ENCODE measurements at places on chromosomes 16 and 17. TPM values are rescaled to one million over a fixed set of nuclear protein-coding genes. Genes with fewer than 3 reads are reported as not detected.

Gene ZACN
- 0.27 TPM for total RNA-seq

Gene METTL2A
- total RNA-seq: 18.0 TPM

Gene MYL11
- not detected for total RNA-seq

Gene ETV4
- not detected for total RNA-seq

Gene MILR1
- total RNA-seq: not detected

Gene FDXR
- 43.4 TPM for total RNA-seq

Gene VASN
- total RNA-seq: not detected

Gene KRT39
- not detected for total RNA-seq

Gene CAMKK1
- 3.4 TPM for total RNA-seq

- H3K27me3 ChIP-seq: no peaks in the 10 kb centered on the region
- H3K27ac ChIP-seq: no peak overlapping the region
- H3K4me3 ChIP-seq: no peak overlapping the region
- H3K4me1 ChIP-seq: no peaks in the 10 kb centered on the region
Observed at GRCh38 chr17:573036-573435, 141.6 kb downstream of the VPS53 start.

- DNase-seq: no peak
- H3K4me3 ChIP-seq: peak overlapping the region; percentile 89
- peaks cover 36% of the 10 kb centered on the region for H3K4me1 ChIP-seq
- peaks cover 6% of the 10 kb centered on the region for H3K27me3 ChIP-seq
Observed at GRCh38 chr16:77190190-77190477, 856 bp upstream of the MON1B start.

- no peak overlapping the region for H3K27ac ChIP-seq
- H3K27me3 ChIP-seq: no peaks in the 10 kb centered on the region
- peaks cover 7% of the 10 kb centered on the region for H3K36me3 ChIP-seq
- DNase-seq: no peak
- H3K4me1 ChIP-seq: peaks cover 1% of the 10 kb centered on the region
Observed at GRCh38 chr17:9498490-9498889, 77.1 kb downstream of the STX8 start.

DNA sequence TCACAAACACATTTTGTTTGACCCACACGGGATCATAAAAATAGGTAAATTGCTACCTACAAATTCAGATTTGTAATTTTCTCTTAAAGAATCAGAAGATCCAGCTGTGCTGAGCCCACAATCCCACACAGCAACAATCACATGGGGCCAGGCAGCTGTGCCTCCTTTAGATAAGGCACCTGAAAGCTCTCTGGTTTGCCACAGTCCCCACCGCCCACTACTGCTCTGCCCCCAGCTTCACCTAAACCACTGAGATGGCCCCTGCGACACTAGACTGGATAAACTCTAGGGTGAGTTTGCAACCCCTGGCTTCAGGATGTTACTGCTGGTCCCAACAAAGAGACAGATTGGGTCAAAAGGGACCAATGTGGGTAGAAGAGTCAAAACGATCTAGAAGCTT is 96.8 kb downstream of the GSG1L start:
- H3K4me3 ChIP-seq: no peak overlapping the region
- no peaks in the 10 kb centered on the region for H3K4me1 ChIP-seq
- no peak overlapping the region for H3K27ac ChIP-seq
- DNase-seq: no peak

- H3K4me1 ChIP-seq: peaks cover 6% of the 10 kb centered on the region
- no peak for DNase-seq
- no peaks in the 10 kb centered on the region for H3K36me3 ChIP-seq
Observed at GRCh38 chr17:38328620-38329019, 15.1 kb downstream of the GPR179 start.

DNA sequence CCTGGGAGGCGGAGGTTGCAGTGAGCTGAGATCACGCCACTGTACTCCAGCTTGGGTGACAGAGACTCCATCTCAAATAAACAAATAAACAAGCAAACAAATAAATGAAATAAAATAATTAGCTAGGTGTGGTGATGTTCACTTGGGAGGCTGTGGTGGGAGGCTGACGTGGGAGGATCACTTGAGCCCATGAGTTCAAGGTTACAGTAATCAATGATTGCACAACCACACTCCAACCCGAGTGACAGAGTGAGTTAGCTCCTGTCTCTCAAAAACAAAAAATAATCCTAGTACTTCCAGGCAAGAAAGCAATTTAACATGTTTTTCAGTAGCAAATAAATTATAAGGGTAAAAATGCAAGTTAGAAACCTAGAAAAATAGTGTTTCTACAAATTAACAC is 26.4 kb downstream of the CFDP1 start:
- no peak for DNase-seq
- H3K4me3 ChIP-seq: no peak overlapping the region
- H3K36me3 ChIP-seq: peaks cover 10% of the 10 kb centered on the region
- H3K4me1 ChIP-seq: no peaks in the 10 kb centered on the region
- no peak overlapping the region for H3K27ac ChIP-seq

GRCh38 chr17:77478899-77479298 is 338.1 kb downstream of the SEC14L1 start:
- H3K27me3 ChIP-seq: no peaks in the 10 kb centered on the region
- H3K4me3 ChIP-seq: no peak overlapping the region
- peaks cover 64% of the 10 kb centered on the region for H3K4me1 ChIP-seq
- H3K27ac ChIP-seq: peak overlapping the region; percentile 73
- no peak for DNase-seq

GRCh38 chr17:57110579-57111325 is 25.7 kb downstream of the AKAP1 start:
- no peaks in the 10 kb centered on the region for H3K27me3 ChIP-seq
- H3K27ac ChIP-seq: no peak overlapping the region
- peaks cover 3% of the 10 kb centered on the region for H3K36me3 ChIP-seq
- no peaks in the 10 kb centered on the region for H3K4me1 ChIP-seq

DNA sequence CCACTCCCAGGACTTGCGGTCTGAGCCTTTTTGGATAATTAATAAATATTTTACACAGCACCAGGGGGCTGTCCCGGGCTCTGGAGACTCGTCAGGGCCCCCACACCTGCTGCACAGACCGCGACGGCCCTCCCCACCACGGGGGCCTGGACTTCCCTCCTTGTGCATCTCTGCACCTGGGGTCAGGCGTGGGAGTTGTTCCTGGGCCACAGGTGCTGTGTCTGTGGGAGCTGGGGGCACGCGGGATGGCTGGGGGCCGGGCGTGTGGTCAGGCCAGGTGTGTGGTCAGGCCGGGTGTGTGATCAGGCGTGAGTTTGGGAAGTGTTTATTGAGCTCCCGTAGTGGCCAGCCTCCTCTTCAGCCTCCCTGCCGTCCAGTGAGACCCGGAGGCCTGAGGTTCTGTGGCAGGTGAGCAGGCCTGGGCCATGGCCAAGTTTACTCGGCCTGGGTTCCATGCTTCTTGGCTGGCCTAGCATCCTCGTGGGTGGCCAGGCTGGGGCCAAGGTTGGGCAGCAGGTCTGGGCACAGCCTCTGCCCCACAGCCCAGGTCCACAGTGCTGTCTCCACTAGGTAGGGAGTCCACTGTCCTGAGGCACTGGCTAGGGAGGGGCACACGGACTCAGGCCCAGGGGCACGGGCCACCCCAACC is 1.9 kb upstream of the STUB1 start:
- no peak overlapping the region for H3K27ac ChIP-seq
- H3K4me3 ChIP-seq: peak overlapping the region; percentile 67

GRCh38 chr16:10681310-10682308 is 13.1 kb downstream of the TEKT5 start:
- DNase-seq: no peak
- H3K4me3 ChIP-seq: no peak overlapping the region
- no peaks in the 10 kb centered on the region for H3K4me1 ChIP-seq
- H3K27ac ChIP-seq: no peak overlapping the region
- H3K27me3 ChIP-seq: no peaks in the 10 kb centered on the region

DNA sequence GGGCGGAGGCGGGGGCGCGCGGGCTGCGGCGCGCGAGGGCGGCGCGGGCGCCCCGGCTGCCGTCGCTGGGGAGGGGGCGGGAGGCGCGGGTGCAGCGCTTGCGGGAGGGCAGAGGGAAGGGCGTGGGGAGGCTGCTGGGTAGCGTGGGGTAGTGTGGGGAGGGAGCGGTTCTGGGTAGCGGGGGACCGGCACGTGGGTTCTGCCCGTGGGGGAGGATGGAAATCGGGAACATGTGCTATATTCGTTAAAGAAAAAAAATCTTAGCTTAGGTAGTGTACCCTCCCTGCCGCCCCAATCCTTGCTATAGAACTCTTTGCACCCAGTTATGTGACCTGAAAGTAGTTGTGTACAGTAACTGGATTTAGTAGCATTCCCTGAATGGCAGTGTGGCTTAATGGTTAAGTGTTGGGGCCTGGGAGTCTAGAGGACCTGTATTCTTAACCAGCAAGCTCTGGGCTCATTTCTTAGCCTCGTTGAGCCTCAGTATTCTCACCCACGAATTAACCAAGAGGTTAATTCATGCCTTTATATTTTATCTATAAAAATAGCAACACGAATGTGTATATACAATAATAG is 646 bp downstream of the RABEP1 start:
- peaks cover 8% of the 10 kb centered on the region for H3K36me3 ChIP-seq
- H3K27ac ChIP-seq: peak overlapping the region; percentile 90
- peak overlapping the region; percentile 87 for H3K4me3 ChIP-seq

- H3K27me3 ChIP-seq: no peaks in the 10 kb centered on the region
- peak overlapping the region; percentile 78 for H3K27ac ChIP-seq
- H3K4me3 ChIP-seq: peak overlapping the region; percentile 57
Observed at GRCh38 chr17:77381185-77381700, 240.5 kb downstream of the SEC14L1 start.

GRCh38 chr16:48901712-48902374 is 291.9 kb upstream of the N4BP1 start:
- H3K4me1 ChIP-seq: no peaks in the 10 kb centered on the region
- no peaks in the 10 kb centered on the region for H3K27me3 ChIP-seq
- no peaks in the 10 kb centered on the region for H3K36me3 ChIP-seq
- no peak for DNase-seq

- no peaks in the 10 kb centered on the region for H3K36me3 ChIP-seq
- H3K27ac ChIP-seq: no peak within 1 kb of the TSS
- H3K27me3 ChIP-seq: peaks cover 59% of the 10 kb centered on the region
- peak within 1 kb of the TSS; percentile 42 for H3K4me3 ChIP-seq
- DNase-seq: no peak
Observed at GRCh38 chr16:23182679-23183542, at the start of gene SCNN1G. SCNN1G (plus strand) TSS chr16:23182745; CDS start chr16:23186272, 3,527 bp downstream.

DNA sequence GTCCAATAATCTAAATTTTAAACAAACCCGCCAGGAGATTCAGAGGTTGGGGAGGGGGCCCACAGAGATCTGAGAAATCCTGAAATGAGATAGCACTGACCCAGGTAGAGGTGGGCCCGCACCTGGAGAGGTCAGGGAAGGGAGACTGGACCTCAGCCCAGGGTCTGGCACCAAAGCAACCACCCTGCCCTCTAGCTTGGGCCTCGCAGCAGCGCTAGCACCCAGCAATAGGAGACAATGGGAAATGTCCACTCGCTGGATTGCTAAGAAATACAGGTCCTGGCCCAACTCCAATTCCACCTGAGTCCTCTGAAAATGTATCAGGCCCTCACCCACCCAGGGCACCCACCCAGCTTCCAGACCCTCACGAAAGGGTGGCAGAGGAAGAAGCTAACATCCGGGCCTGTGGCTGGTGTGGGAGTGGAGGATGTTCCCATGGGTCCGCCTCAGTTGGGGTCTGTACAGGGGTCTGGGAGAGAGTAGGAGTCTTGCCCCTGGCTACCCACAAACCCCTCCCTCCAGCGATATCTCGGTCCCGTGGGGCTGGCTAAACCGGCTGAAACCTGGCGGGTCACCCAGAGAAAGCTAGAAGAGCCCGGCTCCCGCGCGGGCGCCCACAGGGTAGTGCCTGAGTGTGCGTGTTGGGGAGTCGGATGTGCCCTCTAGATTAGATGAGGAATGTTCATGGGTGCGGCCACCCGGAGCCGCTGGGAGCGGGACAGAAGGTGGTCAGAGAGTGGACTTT is 1.1 kb downstream of the PLLP start:
- H3K4me3 ChIP-seq: peak overlapping the region; percentile 62
- no peaks in the 10 kb centered on the region for H3K36me3 ChIP-seq
- H3K4me1 ChIP-seq: peaks cover 24% of the 10 kb centered on the region
- DNase-seq: no peak
- no peak overlapping the region for H3K27ac ChIP-seq
- H3K27me3 ChIP-seq: peaks cover 33% of the 10 kb centered on the region

GRCh38 chr16:53372992-53373871 is 61.0 kb upstream of the RBL2 start:
- peak overlapping the region; percentile 62 for H3K27ac ChIP-seq
- H3K27me3 ChIP-seq: peaks cover 6% of the 10 kb centered on the region
- peaks cover 25% of the 10 kb centered on the region for H3K4me1 ChIP-seq
- no peaks in the 10 kb centered on the region for H3K36me3 ChIP-seq
- peak; percentile 79 for DNase-seq
- H3K4me3 ChIP-seq: no peak overlapping the region

GRCh38 chr16:30085247-30085646 is 6.5 kb downstream of the TBX6 start:
- H3K27me3 ChIP-seq: no peaks in the 10 kb centered on the region
- no peak for DNase-seq
- no peak overlapping the region for H3K27ac ChIP-seq
- H3K4me1 ChIP-seq: peaks cover 25% of the 10 kb centered on the region
- peaks cover 38% of the 10 kb centered on the region for H3K36me3 ChIP-seq

- H3K4me1 ChIP-seq: no peaks in the 10 kb centered on the region
- no peak overlapping the region for H3K4me3 ChIP-seq
- no peaks in the 10 kb centered on the region for H3K36me3 ChIP-seq
- H3K27me3 ChIP-seq: peaks cover 5% of the 10 kb centered on the region
Observed at GRCh38 chr16:83772806-83773205, 35.0 kb upstream of the HSBP1 start.

GRCh38 chr17:42560246-42560645 is 1.7 kb upstream of the COASY start:
- peaks cover 44% of the 10 kb centered on the region for H3K4me1 ChIP-seq
- peaks cover 13% of the 10 kb centered on the region for H3K36me3 ChIP-seq
- DNase-seq: no peak
- H3K4me3 ChIP-seq: no peak overlapping the region

DNA sequence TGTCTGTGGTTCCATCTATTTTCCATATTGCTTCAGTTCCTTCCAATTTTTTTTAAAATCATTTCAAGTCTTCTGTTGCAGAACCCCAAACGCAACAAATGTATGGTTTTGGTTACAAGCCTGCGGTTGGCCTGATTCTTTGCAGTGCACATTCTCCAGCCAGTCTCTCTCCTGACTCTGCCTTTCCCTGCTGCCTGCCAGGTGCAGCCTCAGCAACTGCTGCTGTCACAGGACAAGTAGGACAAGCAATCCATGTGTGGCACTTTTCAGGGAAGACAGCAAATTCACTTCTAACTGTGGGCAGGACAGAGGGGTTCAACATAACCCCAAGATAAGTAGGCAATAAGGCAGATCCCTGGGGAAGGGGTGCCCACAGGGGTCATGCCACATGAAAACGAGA is 24.2 kb downstream of the EMP2 start:
- H3K4me1 ChIP-seq: peaks cover 6% of the 10 kb centered on the region
- no peak overlapping the region for H3K4me3 ChIP-seq
- DNase-seq: no peak
- no peak overlapping the region for H3K27ac ChIP-seq
- no peaks in the 10 kb centered on the region for H3K36me3 ChIP-seq

GRCh38 chr16:7316281-7316888 is 16.3 kb upstream of the RBFOX1 start:
- DNase-seq: no peak
- H3K27me3 ChIP-seq: no peaks in the 10 kb centered on the region
- H3K27ac ChIP-seq: no peak overlapping the region
- H3K4me3 ChIP-seq: no peak overlapping the region
- H3K4me1 ChIP-seq: no peaks in the 10 kb centered on the region
- H3K36me3 ChIP-seq: no peaks in the 10 kb centered on the region

GRCh38 chr17:12918142-12918541 is 99.7 kb downstream of the ELAC2 start:
- no peak overlapping the region for H3K4me3 ChIP-seq
- no peaks in the 10 kb centered on the region for H3K36me3 ChIP-seq
- DNase-seq: no peak
- no peaks in the 10 kb centered on the region for H3K27me3 ChIP-seq
- H3K27ac ChIP-seq: no peak overlapping the region
